ENCODE measurements at places on chromosomes 5 and 9. TPM values are rescaled to one million over a fixed set of nuclear protein-coding genes. Genes with fewer than 3 reads are reported as not detected.

WWC1 gene
- total RNA-seq: 1.2 TPM

CEP78 gene
- total RNA-seq: 22.9 TPM

SPATA31A3 gene
- total RNA-seq: not detected

DMGDH gene
- 0.30 TPM for total RNA-seq

OTP gene
- not detected for total RNA-seq

MATR3 gene
- total RNA-seq: 232 TPM

C9orf152 gene
- total RNA-seq: not detected

PDE6A gene
- total RNA-seq: not detected

ANKRD20A1 gene
- total RNA-seq: not detected
